T-helper 2 cell treated with Interferon-gamma antibody and Interleukin-4, amounts not matched to agents 5 μg/mL and 100 μg/mL, for 36 hours (primary cell): ENCODE measurements at places on chromosomes 1 and 21.

DNA sequence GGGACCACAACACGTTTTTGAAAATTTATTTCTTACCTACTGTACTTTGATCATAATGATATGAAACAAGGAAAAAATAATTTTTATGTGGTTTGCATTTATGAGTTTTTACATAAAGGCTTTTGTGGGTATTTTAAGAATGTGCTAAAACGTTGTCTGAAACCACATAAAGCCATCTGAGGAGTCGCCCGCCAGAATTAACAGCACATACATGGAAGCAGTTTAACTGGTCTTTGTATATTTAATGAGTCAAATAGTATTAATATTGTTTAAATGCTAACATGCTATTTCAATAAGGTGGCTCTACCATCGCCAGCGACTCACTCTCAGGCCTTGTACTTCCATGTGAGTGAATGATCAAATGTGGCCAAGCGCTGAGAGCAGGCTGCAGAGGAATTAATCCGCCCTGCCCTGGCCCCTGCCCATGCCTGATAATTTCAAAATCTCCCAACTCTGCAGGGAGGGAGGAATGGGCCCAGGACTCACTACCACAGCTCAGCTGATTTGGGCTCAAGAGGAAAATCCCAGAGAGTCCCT is 49.6 kb downstream of the SLC66A1 start:
- no peak for DNase-seq

- no peak for DNase-seq
Measured at GRCh38 chr1:227778401-227778947, 37.0 kb upstream of the PRSS38 start.

DNA sequence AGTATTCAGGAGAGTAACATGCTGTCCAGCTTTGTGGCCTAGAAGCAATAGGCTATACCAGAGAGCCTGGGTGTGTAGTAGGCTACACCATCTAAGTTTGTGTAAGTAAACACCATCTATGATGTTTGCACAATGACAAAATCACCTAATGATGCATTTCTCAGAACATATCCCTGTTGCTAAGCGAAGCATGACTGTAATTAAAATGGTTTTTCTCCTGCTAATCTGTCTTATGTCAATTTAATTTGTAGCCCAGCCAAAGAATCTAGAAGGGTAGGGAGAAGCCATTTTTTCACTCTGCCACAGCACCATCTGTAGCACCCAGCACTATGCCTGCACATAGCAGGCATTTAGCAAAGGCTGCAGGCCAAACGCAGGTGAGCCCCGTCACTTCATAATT is 2.0 kb upstream of the TTC24 start:
- DNase-seq, result no peak

GRCh38 chr21:35448876-35449599 is 399.9 kb upstream of the RUNX1 start:
- DNase-seq, result no peak

DNA sequence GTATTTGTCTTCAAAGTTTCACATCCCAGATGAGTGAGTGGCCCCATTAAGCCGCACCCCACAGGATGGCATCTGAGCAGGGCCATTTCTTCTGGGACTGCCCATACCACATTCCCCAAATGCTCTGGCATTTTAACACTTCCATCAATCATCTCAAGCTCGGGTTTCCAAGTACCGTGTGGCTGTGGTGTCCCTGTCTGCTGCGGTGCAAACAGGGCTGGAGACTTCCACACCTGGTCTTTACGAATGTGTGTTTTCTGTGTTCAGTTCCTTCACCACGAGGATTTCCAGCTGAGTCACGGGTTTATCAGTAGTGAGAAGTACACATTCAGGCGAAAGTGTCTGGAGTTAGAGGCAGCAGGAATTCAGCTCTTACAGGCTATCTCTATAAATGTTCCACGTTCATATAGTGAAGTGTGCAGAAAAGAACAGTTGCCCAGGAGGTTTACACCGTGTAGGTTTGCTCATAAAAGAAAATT is 195.2 kb downstream of the RHOU start:
- no peak for DNase-seq
